ENCODE measurements at places on chromosomes 16 and 17.

GRCh38 chr16:73034374-73034773 is 13.6 kb downstream of the ZFHX3 start:
- DNase-seq, result no peak

DNA sequence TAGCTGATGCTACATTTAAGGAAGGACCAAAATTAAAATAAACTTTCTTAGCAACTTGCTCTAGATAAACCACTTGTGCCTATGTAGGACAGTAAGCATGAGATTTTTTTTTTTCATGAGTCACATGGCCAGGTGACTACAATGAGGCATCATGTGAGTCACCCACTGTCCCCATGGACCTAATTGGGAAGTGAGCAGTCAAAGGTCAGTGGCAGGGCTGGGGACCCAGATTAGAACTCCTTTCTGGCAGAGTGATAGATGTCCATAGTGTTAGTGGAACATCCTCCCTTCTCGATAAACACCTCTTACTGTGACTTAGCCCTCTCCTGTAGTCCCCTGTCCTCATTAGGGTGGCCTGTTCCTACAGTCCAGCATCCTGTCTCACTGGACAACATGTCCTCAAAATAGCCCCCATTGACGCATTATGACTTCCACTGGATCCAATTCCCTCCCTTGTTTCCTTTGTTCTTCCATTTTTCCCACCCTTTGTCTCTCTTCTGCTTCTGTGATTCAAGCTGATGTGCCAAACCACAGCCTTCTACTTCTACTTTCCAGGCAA is 12.4 kb downstream of the ITGB3 start:
- DNase-seq, result no peak

- DNase-seq, result peak; percentile 92
Measured at GRCh38 chr16:85524630-85525419, 88.3 kb upstream of the GSE1 start.

GRCh38 chr17:30580916-30581315 is 103.7 kb downstream of the GOSR1 start:
- no peak for DNase-seq

DNA sequence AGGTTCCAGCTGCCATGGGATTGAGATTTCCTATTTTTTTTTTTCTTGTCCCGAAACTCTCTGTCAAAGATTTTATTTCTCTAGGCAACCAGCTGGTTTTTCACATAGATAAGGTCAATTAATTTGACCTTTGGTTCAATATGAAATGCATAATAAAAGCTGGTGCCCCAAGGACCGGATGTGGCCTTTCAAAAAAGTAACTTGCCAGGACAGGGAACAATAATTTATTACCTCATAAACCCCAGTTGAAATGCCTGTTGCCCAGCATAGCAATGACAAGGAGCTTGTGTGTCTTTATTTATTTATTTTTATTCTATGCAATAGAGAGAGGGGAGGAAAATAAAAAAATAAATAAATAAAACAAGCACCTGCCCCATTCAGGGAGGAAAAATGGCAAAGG is 472.7 kb downstream of the KCNJ2 start:
- no peak for DNase-seq

GRCh38 chr17:43667947-43668348 is 6.2 kb upstream of the MEOX1 start:
- DNase-seq, result no peak

- no peak for DNase-seq
Measured at GRCh38 chr17:45883063-45883462, 11.3 kb upstream of the MAPT start.

DNA sequence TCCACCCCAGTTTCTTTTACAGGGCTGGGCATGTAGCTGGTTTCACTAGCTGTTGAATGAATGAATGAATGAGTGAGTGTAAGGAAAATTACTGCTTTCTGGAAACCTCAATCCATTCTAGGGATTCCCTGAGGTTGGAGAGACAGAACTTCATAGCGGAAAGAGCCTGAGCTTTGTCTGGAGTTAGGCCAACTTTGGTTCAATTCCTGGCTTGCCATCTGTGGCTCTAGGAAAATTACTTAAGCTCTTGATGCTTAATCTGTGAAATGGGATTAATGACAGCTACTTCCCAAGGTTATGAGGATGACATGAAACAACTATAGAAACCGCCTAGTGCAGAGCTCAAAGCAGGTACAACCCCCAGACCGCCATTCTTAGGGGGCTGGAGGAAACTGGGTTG is 76.3 kb upstream of the AXIN2 start:
- DNase-seq, result no peak

- DNase-seq, result no peak
Measured at GRCh38 chr16:87474566-87474996, 18.2 kb downstream of the ZCCHC14 start.

GRCh38 chr16:87808108-87808507 is 42.3 kb upstream of the KLHDC4 start:
- no peak for DNase-seq

GRCh38 chr16:89154390-89155183 is 17.0 kb upstream of the CDH15 start:
- DNase-seq, result no peak

DNA sequence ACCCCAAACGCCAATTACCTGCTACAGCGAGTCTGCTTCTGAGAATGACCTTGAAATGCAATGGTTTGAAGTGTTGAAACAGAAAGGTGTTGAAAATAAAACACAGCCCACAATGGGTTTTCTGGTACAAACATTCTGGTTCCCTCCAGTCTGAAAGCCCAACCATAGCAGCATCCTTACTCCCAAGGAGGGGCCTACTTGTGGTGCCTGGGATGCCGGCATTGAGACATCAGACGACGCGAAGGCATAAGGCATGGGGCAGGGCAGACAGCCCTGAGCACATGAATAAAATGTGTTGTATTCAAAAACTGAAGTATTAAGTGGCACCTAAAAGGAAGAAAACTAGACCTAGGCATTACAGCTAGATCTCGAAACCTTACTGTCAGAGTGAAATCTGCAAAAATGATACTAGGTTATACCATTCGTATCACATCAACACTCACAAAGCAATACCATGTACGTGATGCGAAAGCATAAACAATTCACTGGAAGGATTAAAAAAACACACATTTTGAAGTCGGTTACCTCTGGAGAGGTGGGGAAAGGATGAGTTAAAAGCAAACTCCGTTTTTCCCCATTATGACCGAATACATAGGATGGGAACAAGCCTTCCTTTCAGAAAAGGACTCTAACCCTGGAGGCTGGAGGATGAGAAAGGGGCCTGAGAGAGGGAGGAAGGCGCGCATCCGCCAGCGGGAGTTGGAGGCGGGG is 702 bp downstream of the NUDT21 start:
- DNase-seq, result no peak

DNA sequence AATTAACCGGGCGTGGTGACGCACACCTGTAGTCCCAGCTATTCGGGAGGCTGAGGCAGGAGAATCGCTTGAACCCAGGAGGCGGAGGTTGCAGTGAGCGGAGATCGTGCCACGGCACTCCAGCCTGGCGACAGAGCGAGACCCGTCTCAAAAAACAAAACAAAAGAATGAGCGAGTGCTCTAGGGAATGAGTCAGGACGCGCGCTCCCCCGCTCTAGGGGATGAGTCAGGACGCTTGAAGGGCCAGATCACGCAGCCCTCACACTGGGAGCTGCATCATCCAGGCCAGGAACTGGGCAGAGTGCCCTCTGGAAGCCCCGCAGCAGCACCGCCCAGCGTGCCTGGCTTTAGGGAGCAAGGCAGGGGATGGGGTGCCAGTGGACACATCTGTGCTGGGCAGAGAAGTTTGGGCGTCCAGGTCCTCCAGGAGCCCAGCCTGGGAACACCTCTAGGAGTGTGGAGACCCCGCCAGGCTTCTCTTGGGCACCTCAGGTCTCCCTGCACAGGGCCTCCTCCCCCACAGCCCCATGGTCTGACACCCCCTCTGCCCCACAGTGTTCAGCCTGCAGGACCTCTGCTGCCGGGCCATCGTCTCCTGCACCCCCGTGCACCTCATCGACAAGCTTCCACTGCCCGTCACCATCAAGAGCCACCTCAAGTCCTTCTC is 3.9 kb upstream of the WFIKKN1 start:
- no peak for DNase-seq

GRCh38 chr17:35373534-35373983 is at the start of gene SLFN11:
SLFN11 (minus strand) TSS chr17:35373621; CDS start chr17:35363807, 9,814 bp downstream.
- peak; percentile 92 for DNase-seq

GRCh38 chr17:42270596-42270995 is 5.6 kb downstream of the STAT5B start:
- no peak for DNase-seq

- DNase-seq, result no peak
Measured at GRCh38 chr16:78838276-78838675, 738.8 kb downstream of the WWOX start.

GRCh38 chr17:53234138-53234537 is 588.6 kb upstream of the KIF2B start:
- DNase-seq, result no peak

GRCh38 chr16:57143149-57143921 is 42.5 kb downstream of the PSME3IP1 start:
- no peak for DNase-seq

DNA sequence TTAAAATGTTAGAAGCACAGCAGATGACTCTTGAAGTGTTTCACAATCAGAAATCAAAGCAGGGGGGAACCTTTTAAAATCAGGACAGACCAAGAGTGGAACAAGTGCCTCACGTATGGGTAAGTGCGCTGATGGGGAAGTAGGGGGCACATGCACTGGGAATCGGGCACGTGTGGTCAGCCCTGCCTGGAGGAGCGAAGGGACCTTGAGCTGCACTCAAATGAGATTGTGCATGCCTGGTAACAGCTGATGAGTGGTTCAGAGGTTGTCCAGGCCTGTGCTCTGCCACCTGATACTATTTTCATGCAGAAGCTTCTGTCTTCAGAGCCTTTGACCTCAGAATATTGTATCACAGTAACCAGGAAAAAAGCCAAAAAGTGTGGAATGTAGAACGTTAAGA is 13.7 kb upstream of the XYLT2 start:
- DNase-seq, result no peak

- peak; percentile 89 for DNase-seq
Measured at GRCh38 chr16:4288148-4288921, 15.5 kb upstream of the TFAP4 start.

- DNase-seq, result peak; percentile 97
Measured at GRCh38 chr17:75876938-75877751, 1.2 kb downstream of the TRIM47 start.
